Ovary (tissue), 10 donors: ENCODE measurements at places on chromosomes 6 and 20.

DNA sequence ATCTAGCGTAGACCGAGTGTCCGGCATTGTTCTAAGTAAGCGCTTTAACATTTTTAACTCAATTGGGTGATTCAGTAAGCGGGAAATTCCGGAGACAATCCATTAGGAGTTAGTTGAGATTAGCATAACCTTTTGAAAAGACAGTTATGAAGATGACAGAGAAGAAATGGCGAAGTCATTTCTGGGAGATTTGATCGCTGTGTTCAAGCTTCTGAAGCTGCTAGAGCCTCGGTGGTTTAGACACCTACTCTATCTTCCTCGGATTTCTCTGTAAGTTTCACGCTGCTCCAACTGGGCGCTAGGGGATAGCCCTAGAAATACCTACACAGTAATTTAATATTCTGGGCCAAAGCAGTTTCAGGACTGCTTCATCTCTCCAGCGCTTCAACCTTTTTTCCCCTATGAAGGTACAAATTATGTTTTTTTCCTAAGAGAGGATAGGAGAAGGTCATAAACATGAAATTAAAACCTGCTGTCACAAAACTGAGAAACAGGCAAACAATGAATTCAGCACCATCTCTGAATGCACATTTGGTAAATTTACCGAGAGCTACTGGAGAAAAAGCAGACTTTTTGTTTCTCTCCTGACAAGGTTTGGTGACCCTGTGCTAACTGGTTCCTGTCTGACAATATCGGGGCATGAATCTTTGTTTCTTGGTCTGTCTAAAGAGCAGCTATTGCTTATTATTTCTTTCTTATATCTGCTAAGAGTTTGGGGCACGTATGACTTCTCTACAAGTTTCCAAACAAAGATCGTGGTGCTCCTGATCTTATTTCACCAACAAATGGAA is 22.4 kb downstream of the ZNF311 start:
- DNase-seq: peak; percentile 27

GRCh38 chr6:111846492-111847409 is 26.5 kb downstream of the FYN start:
- DNase-seq: no peak

GRCh38 chr6:16663901-16664300 is 97.4 kb downstream of the ATXN1 start:
- no peak for DNase-seq

- DNase-seq: no peak
Observed at GRCh38 chr6:10073341-10073740, 341.5 kb downstream of the TFAP2A start.

DNA sequence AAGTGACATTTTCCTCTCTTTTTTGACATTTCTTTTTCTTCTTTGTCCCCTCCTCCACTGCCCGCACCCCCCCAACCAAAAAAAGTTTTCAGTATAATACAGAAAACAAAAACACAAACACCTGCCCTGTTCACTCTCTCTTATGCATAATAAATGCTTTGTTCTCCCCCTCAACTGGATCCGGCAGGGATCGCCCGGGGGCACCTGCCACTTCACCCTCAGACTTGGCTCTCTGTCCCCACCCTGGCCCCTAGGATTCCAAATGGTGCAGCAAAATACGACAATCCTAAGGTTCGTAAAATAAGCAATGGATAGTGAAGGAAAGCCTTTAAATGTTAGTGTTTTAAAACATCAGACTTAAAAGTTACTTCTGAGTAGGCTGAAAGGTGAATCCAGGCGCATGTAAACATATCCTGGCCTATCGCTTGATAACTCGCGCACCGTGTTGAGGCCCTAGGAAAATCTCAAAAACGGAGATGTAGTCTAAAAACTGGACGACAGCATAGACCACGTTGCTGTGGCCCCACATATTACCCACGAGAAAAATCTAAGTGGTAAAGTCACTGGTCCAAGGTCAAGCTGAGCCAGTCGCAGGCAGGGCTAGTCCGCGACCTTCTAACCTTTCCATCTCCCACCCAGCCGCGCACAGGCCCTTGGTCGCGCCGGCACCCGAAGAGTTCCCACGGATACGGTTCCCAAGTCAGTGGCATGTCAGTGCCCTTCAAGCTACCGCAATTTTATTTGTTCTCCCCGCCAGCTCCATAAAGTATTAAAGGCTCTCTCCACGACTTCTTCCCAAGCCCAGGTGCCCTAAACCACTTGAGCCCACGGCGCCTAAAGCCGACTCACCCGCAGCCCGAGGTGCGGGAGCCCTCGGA is 130.8 kb downstream of the OGFRL1 start:
- DNase-seq: no peak
